Motor neuron (in vitro differentiated cells): ENCODE measurements at places on chromosomes 13 and 19. TPM values are rescaled to one million over a fixed set of nuclear protein-coding genes. Genes with fewer than 3 reads are reported as not detected.
A peak's percentile ranks its signal among the peaks of the same experiment; 100 is the strongest.

Gene ZNF575
- 1.0 and 1.2 TPM in 2 replicates for total RNA-seq

Gene PPM1N
- total RNA-seq: 4.6 and 4.7 TPM in 2 replicates

Gene LAIR1
- total RNA-seq: 3.4 TPM in 1 of 2 replicates, not detected in the other

Gene ZNF177
- 3.6 and 4.0 TPM in 2 replicates for total RNA-seq

Gene WDR62
- total RNA-seq: 11.6 and 12.6 TPM in 2 replicates

Gene RFX2
- total RNA-seq: 23.2 and 25.3 TPM in 2 replicates

Gene TGFBR3L
- 0.49 and 1.0 TPM in 2 replicates for total RNA-seq

Gene SHD
- 0.81 TPM in 1 of 2 replicates, not detected in the other for total RNA-seq

Gene MYCBP2
- total RNA-seq: 118 and 126 TPM in 2 replicates

Gene ZNF580
- 9.5 and 11.0 TPM in 2 replicates for total RNA-seq

DNA sequence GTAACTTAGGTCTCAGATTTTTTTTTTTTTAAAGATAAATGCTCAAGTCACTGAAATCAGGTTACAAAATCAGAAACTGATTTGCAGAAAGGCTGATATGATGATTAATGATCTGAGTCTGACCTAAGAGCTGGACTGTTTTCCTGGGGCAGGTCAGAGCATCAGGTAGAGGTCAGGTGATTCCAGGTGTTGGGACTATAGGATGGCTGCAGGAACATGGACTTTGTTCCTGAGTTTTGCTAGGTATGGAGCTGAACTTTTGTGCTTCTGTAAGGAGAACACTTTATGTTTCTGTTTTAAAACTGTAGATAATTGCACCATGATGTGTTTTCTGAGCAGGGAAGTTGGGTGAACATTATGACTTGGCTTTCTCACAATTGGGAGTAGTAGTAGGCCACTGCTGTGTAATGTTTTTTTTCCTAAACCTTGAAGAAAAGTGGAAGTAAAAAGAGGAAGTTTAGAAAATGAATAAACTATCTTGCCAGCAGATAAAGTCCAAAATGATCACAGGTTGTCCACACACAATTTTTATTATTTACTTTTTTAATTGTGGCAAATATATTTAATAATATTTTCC is 297.2 kb downstream of the DCT start:
- ATAC-seq: no peak

DNA sequence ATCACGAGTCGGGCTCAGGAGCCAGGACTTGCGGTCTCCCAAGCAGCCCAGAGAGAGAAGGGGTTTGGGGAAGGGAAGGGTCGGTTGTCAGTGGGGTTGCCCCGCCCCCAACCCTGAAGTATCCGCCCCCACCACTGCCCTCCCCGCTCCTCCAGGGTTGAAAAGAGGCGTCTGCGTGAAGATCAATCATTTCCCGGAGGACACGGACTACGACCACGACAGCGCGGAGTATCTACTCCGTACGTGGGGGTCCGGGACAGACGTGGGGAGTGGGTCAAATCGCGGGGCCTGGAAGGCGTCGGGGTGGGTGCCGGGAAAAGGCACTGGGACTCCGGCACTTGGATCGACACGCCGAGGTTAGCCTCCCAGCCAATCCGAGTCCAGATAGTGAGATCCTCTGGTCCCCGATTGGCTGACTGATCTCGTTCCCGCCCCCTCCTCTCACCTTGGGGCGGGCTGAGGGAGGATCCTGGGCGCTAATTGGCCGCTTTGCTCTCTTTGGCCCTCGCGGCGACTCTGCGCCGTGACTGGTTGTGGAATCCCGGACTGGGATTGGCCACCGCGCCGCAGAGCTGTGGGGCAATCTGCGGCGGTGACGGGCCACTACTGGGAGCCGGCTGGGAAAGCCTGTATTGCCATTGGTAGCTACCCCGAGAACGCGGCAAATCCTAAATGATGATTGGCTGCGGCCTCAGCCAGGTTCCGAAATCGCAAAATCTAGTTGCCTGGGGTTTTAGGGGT is 13.3 kb upstream of the CACNG6 start:
- peak; percentile 70 for ATAC-seq

- peak; percentile 95 for ATAC-seq
Observed at GRCh38 chr19:31232180-31232579, 117.1 kb downstream of the TSHZ3 start.

DNA sequence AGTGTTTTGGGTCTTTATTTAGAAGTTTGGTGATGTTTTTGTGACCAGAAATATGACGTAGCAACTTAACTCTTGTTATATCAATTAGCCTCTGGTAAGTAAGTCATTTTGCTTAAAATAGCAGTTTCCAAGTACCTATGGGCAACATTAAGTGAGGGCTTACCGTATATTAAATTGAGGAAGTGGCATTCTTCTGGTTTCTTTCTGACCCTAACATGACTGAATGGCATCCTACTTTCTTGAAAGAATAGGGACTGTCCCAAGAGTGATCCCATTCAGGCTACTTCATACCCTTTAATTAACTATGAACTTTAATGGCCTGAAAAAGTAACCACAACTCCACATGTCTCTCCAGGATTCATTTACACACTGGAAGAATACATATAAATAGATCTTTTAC is 106.6 kb downstream of the MZT1 start:
- ATAC-seq: no peak

- ATAC-seq: no peak
Observed at GRCh38 chr13:96415831-96416385, 326.0 kb downstream of the HS6ST3 start.

- ATAC-seq: peak; percentile 52
Observed at GRCh38 chr13:61013796-61014195, 401.9 kb downstream of the PCDH20 start.

- no peak for ATAC-seq
Observed at GRCh38 chr19:8149261-8150094, at the start of gene FBN3. TSS of gene FBN3 (minus strand) at chr19:8149592. CDS start at chr19:8147480, 2,112 bp downstream.

GRCh38 chr13:44199627-44200207 is 173.9 kb upstream of the SERP2 start:
- no peak for ATAC-seq

GRCh38 chr13:100694722-100695508 is 20.3 kb upstream of the TMTC4 start:
- ATAC-seq: peak; percentile 50

GRCh38 chr19:16328824-16329482 is 4.3 kb downstream of the KLF2 start:
- ATAC-seq: no peak

DNA sequence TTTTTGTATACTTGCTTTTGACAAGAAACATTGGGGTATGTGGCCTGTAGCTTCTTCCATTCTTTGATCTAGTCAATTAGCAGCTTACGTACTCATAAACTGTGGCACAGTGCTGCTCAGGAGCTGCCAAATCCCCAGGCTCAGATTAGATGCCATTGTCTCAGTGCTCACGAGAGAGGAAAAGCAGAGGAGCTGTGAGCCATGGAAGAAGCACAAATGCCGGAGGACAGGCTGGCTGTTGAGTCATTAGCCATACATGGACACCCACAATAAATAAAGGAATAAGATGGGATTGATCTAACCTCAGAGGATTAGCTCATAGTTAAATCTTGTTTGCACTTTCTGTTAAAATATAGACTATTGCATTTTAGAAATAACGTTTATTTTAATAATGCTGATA is 121.7 kb downstream of the POSTN start:
- ATAC-seq: no peak

GRCh38 chr19:17327654-17328516 is 6.8 kb downstream of the ANO8 start:
- ATAC-seq: peak; percentile 37

DNA sequence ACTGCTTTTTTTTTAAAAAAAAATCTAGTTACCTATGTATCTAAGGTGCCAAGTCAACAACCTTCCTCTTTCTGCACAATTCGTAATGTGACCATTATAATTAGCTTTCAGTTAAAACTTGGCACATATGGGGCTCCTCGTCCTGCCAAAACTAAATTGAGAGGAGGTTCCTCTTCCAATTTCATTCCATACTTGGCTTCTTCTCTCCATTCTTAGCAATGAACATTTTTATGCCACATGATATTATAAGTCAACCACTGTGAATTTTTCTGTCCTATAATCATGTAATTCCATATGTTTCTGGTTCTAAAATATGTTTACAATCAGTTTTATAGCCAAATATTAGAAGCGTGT is 177.0 kb downstream of the DCLK1 start:
- no peak for ATAC-seq

- ATAC-seq: no peak
Observed at GRCh38 chr19:48987323-48987722, 5.8 kb downstream of the GYS1 start.

GRCh38 chr13:77574096-77574495 is 38.6 kb downstream of the SCEL start:
- ATAC-seq: no peak

GRCh38 chr19:45147835-45148676 is 12.7 kb downstream of the NKPD1 start:
- no peak for ATAC-seq

- no peak for ATAC-seq
Observed at GRCh38 chr19:18339723-18340122, 675 bp upstream of the PGPEP1 start.

- no peak for ATAC-seq
Observed at GRCh38 chr13:38542601-38543000, 144.3 kb upstream of the FREM2 start.

GRCh38 chr19:47156861-47157430 is 26.3 kb downstream of the SAE1 start:
- no peak for ATAC-seq

GRCh38 chr19:918481-919198 is 1.5 kb downstream of the KISS1R start:
- ATAC-seq: no peak

DNA sequence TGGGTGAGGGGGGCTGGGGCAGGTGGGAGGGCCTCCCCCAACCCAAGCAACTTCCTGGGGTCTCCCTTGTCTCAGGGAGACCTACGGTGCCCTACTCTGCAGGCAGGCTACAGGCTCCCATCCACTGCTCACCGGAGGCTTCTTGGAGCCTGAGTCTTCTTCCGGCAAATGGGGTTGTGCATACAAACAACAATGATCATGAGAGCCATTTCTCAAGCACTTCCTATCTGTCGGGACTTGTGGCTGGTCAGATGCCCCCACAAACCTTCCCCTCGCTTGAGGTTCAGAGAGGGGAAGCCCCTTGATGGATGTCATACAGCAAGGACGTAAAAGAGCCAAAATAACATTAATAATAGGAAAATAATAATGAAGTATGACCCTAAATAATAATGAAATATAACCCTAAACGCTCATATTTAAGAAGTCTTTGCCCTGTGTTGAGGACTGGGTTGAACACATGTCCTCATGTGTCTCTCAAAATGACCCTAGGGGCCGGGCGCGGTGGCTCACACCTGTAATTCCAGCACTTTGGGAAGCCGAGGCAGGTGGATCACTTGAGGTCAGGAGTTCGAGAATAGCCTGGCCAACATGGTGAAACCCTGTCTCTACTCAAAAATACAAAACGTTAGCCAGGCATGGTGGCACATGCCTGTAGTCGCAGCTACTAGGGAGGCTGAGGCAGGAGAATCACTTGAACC is 727 bp downstream of the CD37 start:
- no peak for ATAC-seq
